ENCODE measurements at places on chromosomes 1 and 21.

GRCh38 chr1:151313501-151313900 lies 13.7 kb downstream of the PI4KB start:
- DNase-seq, result no peak

DNA sequence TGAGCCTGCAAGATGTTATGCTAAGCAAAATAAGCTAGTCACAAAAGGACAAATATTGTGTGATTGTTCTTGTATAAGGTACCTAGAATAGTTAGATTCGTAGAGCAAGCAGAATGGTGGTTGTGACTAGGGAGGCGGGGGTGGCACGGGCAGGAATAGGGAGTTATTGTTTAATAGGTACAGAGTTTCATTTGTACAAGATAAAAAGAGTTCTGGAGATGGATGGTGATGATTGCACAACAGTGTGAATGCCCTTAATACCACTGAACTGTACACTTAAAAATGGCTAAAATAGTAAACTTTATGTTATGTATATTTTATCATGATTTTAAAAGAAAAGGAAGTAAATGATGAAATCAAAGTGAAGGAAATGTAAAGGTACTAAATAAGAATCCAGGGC lies 20.6 kb downstream of the LRRC42 start:
- DNase-seq, result no peak

GRCh38 chr1:243580072-243580471 lies 270.0 kb downstream of the AKT3 start:
- DNase-seq, result no peak

- no peak for DNase-seq
Observed at GRCh38 chr1:40770296-40771070, 13.1 kb upstream of the KCNQ4 start.

GRCh38 chr1:238443687-238444086 lies 553.0 kb upstream of the ZP4 start:
- DNase-seq, result no peak

GRCh38 chr1:54995013-54995760 lies 3.5 kb upstream of the BSND start:
- no peak for DNase-seq

DNA sequence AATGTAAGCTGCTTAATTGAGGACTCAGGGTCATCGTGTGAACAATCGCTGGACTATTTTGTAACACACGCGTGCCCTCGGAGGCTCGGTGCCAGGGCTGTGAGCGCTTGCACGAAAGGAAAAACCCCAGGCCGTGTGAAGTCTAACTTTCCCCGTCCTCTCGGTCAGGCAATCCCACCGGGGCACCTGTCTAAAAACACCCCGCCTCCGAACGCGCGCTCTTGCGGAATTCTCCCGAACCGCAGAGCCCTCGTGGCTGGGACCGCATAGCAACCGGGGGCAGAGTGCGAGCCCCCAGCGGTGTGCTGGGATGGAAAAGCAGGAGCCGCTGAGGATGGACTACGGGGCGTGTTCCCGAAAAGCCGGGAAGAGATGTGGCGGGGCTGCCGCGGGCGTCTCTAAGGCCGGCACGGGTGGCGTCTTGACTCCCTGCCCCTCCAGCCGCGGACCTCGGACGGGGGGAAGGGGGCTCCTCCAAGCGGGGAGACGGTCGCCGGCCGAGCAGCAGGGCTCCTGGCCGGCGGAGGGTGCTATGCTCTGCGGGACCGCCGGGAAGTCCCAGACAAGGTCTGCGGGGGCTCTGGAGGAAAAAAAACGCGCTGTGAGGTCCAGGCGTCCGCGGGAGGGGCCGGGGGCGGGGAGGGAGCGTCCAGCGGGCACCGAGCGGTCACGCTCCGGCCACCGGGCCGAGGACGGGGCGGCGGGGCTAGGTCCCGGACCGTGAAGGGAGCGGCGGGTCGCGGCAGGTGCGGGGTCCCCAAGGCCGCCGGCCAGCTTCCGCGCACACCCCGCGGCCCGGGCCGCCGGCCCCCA lies 936 bp downstream of the ZBTB21 start:
- DNase-seq, result peak; percentile 27

DNA sequence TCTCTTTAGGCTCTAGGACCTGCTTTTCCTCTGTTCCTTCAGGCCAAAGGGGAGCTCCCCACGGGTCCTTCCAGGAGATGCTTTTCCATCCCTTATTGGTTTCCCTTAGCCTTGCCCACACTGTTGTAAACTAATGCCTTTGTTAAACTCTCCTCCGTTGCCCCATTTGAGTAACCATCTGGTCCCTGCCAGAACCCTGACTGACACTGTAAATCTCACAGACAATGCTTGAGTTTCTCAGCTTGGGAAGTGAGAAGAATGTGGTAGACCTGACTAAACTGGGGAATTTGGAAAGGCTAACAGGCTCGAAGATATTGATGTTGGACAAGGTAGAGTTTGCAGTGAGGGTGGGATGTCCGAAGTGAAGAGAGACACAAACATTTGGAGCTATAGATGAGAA lies 11.4 kb downstream of the AKNAD1 start:
- no peak for DNase-seq

GRCh38 chr1:216666441-216666840 lies 56.8 kb downstream of the ESRRG start:
- no peak for DNase-seq

GRCh38 chr1:1281533-1282321 lies 1.5 kb downstream of the SCNN1D start:
- DNase-seq, result no peak

All from activated CD8-positive, alpha-beta memory T cell treated with anti-CD3 and anti-CD28 coated beads for 1 hour (primary cell).